ENCODE measurements at places on chromosomes 4 and X. TPM values are rescaled to one million over a fixed set of nuclear protein-coding genes. Genes with fewer than 3 reads are reported as not detected.

GEMIN8 gene
- 18.7 TPM for polyA plus RNA-seq

PPARGC1A gene
- polyA plus RNA-seq, result 7.6 TPM

DRP2 gene
- 3.0 TPM for polyA plus RNA-seq

TKTL2 gene
- polyA plus RNA-seq, result not detected

PDCL2 gene
- not detected for polyA plus RNA-seq

STPG2 gene
- polyA plus RNA-seq, result 0.08 TPM

ARAP2 gene
- polyA plus RNA-seq, result 1.2 TPM

STX18 gene
- 27.8 TPM for polyA plus RNA-seq

SNCA gene
- 34.2 TPM for polyA plus RNA-seq

MBTPS2 gene
- 21.1 TPM for polyA plus RNA-seq

PLAC1 gene
- 2.3 TPM for polyA plus RNA-seq

XAGE2 gene
- polyA plus RNA-seq, result not detected

GC gene
- polyA plus RNA-seq, result not detected

AMER1 gene
- polyA plus RNA-seq, result 6.9 TPM

GABRA4 gene
- polyA plus RNA-seq, result 0.03 TPM

DAPP1 gene
- polyA plus RNA-seq, result 1.7 TPM

FGD1 gene
- 19.6 TPM for polyA plus RNA-seq

SLC49A3 gene
- 26.4 TPM for polyA plus RNA-seq

ARSJ gene
- polyA plus RNA-seq, result 4.7 TPM

XAGE1B gene
- not detected for polyA plus RNA-seq

SMIM10 gene
- 10.8 TPM for polyA plus RNA-seq

GABRQ gene
- 2.4 TPM for polyA plus RNA-seq

PABPC1L2A gene
- not detected for polyA plus RNA-seq

KIAA1210 gene
- 0.22 TPM for polyA plus RNA-seq

NSG1 gene
- polyA plus RNA-seq, result 12.2 TPM

PF4V1 gene
- not detected for polyA plus RNA-seq

MAGEA4 gene
- polyA plus RNA-seq, result not detected

Data from muscle of leg (tissue), 16 donors.